ENCODE measurements at places on chromosomes 12 and 14.

DNA sequence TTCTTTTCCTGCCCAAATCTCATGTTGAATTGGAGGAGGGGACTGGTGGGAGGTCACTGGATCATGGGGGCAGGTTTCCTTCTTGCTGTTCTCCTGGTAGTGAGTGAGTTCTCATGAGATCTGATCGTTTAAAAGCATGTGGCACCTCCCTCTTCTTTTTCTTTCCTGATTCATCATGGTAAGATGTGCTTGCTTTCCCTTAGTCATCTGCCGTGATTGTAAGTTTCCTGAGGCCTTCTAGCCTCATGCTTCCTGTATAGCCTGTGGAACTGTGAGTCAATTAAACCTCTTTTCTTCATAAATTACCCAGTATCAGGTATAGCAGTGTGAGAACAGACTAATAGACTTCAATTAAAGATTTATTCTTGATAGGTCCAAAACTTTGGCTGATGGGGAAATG lies 83.5 kb downstream of the CAND1 start:
- DNase-seq: no peak

DNA sequence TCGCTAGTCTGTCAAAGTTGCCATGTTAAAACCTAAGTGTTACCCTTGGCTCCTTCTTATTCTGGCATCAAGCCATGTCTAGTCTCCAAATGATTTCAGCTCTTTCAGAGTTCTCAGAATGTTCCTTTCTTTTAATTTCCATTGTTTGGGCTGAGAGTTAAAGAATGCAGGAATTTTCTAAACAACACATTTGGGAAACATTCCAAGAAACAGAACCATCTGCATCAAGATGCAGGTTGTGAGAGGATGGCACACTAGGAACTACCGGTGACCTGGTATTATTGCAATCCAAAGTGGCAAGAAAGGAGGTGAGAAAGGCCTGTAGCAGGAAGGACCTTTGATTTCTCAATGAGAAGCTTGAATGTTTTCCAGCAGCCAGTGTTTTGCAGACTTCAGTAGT lies 30.1 kb downstream of the SLC35F4 start:
- DNase-seq: no peak

GRCh38 chr12:13128291-13128965 lies 25.0 kb upstream of the GSG1 start:
- DNase-seq: no peak

DNA sequence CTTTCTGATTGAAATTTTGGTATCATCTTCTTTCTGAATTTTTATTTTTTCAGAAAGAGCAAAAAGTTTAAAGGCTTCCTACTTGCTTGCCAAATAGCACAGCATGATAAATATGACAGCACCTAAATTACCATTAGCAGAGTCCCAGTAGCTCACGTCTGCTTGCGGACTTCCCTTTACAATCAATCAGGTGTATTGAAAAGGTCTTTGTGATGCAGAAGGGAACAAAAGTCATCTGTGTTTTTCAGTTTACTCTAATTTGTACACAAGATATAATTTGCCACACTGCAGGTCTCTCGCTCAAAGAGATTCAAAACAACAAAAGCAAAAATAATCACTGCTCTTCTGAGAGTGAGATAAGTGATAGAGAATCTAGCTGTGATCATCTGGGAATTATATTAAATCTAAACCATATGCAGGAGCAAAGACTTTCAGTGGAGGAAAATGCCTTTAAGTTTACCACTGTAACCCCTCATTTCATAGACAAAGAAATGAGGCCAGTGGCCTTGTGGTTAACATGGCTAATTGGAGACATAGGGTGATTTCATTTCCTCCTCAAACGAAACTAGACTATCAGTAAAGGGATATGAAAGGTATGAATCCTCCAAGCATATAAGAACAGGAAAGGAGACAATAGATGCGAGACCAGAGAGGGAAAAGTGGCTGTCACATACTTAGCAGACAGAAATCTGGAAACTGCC lies 240.8 kb upstream of the TMPO start:
- DNase-seq: no peak

DNA sequence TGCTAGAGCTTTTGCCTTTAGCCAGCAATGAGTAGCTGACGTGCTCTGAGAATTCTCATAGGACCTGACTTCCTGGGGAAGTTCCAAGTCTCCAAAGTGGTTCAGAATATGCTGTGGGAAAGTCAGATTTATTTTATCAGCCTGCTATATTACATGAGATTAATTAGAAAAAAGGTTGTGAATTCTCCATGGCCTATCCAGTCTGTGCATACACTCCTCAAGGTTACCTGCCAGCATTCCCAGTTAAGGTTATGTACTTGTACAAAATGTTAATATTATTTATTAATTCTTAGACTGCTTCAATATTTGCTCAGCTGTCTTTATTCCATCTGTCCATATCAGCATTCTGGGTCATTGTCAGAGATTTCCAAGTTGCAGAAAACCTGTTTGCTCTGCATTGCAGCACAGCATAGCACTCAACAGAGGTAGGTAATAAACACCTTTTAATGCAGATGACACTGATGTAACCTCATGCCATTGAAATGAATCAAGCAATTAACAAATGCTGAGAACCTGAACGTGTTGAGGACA lies 2.7 kb upstream of the SEL1L start:
- DNase-seq: no peak

DNA sequence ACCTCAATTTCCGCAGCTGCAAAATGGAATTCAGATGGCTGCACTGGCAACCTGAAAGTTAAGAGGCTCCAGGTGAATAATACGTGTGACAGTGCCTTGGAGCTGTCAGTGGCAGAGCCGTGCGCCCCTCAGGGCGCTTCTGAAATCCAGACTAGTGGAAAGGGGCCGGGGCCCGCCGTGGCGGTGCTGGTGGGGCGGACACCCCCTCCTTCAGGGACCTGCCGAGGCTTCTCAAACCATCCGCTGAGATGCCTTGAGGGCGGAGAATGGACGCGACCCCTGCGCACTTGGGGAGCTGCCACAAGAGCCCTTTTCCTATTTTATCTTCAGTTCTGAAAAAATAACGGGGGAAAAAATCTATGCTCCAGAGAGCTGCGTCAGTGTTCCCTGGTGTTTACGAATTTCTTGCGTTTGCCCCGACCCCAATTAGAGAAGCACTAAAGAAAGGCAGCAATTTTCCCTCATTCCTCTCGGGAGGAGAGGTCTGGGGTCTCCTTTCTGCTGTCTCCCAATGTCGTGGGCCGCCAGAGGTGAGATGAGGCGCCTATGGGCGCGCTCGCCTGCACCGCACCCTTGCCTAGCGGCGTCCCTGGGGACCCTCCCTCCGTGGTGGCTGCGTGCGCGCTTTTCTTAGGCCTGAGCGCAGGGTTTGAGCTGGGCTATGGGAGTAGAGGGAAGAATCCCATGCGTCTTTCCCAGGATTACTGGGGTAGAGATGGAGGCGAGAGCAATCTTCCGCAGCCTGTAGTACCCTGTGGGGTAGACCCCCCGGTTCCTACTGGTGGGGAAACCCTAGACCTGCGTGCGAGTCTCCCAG lies 2.2 kb downstream of the NOS1 start:
- DNase-seq: no peak

DNA sequence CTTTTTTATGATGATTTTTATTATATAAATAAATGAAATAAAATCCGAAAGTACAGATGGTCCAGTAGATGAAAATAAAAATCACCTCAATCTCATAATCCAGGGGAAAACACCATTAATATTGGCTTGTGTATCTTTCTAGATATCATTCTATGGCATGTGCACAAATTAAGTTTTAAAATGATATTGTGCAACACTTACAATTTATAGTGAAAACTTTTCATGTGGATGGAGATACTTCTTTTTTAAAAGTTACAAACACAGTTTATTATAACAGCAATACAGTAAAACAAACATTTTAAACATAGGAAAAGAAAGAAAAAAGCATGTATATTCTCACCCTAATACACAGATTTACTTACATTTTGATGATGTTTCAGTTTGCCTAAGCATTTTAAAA lies 98.9 kb upstream of the RMST start:
- no peak for DNase-seq

- no peak for DNase-seq
Observed at GRCh38 chr14:95515080-95515489, 1.4 kb downstream of the SYNE3 start.

DNA sequence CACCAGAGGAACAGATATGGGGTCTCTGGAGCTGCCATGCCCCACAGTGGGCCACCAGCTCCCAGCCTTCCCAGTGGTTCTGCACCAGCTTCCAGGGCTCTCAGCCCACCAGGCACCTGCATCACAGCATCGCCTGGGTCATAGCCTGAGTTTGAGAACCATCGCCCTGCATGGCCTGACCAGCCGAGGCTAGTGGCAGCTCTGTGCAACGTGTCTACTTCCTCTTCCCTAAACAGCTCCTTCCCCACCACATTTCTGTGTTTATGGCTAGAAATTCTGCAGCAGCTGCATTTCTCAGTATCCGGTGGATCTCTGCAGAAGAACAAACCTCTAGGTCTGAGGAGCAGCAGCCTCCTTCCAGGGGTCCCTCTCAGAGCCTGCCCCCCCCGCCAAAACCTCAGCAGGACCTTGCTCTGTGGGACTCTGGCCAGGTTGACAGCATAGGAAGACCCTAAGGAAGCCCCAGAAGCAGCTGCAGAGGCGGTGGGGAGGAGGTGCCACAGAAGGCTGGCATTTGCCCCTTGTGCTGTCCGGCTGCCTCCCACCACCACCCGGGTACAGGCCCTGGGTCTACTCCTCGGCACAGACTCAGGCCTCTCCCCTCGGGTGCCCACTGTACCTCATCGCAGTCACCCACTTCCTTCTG lies 47.7 kb downstream of the PSMA6 start:
- DNase-seq: no peak

DNA sequence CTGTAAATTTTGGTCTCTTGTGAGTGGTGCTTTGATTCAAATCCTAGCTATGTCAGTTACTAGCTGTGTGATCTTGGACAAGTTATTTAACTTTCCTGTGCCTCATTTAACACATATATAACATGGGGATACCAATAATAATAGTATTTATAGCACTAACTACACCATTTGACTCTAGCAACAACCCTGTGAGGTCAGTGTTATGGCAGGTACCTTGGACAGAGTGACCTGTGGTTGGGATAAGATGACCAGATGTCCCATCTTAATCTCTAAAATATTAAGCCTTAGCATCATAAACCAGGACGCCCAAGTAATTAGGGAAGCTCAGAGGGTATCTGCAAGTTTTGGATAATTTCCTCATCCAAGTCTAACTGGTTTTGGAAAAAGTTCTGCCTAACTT lies 73.7 kb downstream of the NDUFA12 start:
- DNase-seq: no peak

- no peak for DNase-seq
Observed at GRCh38 chr12:68750506-68750905, 4.5 kb downstream of the SLC35E3 start.

DNA sequence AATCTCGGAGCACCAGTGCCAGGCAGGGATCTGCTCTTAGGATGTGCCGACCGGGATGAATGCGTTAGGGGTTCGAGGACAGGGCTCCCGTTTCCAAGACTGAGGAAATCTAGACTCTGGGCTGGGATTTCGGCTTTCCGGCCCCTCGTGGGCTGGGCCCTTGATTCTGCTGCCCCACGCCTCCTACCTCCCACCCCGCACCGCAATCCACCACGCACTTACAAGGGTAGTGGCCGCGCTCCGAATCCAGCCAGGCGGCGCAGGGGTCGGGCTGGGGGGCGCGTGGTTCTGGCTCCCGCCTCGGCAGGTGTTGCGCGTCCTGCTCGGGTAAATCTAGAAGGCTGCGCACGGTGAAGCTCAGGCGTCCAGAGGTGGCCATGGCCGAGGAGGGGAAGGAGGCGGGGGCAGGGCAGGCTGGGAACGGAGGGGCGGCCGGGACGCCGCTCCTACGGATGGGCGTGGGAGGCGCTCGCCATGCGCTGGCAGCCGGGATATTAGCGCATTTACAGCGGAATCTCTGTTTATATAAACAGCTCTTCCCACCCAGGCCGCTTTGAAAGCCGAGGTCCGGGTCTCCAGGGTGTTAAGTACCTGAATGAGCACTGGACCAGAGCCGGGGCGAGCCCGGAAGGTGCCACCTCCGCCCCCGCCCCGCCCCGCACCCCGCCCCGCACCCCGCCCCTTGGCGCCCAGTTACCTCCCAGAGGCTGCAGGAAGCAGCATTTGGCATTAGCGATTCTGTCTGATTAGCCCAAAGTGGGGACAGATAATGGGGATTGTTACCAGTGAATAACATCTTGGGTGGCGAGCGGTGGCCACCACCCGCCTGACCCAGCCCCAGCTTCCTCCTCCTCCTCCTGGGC lies at the start of gene NKX2-8:
Gene NKX2-8 (minus strand): TSS at position 604 of the 863 bp plus-strand sequence. CDS start 225 bp downstream, at position 379.
- no peak for DNase-seq

DNA sequence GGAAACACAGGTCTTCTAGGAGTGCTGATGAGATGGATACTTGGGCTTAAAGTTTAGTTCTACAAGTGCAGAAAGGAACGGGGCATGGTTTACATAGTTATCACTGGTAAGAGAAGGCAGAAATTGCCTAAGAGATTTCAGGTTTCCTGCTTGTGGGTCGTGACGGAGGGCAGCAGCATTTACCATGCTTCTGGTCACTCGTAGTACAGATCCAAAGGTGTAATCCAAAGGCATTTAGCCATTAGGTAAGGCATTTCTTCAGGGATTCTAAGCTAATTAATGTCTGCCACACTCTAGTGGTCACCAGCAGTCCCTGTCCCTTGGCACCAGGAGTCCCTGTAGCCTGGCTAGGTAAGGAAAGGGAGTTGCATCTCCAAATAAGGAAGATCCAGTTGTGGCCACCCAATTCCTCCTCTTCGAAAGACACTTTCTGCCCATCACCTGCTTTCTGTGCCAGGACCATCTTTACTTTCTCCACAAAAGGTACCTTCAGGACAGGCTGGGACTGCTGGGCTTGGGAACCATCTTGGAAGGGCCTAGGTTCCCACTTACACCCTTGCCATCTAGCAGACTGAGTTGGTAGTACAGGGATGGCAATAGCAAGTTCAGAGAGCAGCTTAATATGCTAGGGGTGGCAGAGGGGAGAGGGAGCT lies 1.5 kb downstream of the GSTZ1 start:
- no peak for DNase-seq

DNA sequence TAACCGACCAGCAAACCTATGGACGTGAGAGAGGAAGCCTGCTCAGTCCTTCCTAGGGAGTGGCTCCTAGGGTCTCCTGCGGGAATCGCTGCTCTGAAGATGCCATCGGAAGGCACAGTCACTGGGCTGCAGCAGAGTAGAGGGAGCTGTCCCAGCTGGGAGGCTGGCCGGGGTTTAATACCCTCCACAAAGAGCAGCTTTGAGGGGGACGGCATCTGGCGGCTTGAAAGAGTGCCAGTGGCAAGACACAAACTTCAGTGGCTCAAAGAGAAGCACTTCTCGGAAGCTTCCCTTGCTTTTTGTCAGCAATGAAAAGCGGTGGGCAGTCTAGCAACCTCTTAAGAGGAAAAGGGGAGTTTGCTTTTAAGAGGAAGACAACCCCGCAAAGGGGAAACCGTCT lies 114.6 kb downstream of the TMEM132C start:
- DNase-seq: no peak

DNA sequence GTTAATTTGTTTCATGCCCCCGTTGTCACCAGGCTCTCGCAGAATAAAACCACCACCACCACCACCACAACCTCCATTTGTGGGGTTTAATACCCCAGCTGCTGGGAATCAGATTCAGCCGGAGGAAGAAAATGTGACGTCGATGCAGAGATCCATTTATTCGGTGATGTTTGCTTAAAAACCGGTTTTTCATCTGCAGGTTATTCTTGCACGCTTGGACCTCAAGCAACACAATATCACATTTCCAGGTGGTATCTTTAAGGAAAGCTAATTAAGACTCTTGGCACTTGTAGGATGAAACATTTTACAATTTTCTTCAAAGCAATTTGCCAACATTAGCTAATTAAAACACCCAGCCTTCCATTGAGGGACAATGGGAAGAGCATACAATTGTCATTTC lies 39.8 kb downstream of the SPRING1 start:
- DNase-seq: no peak
